Right renal pelvis (tissue), 4 donors: ENCODE measurements at places on chromosomes 1 and 21. TPM values are rescaled to one million over a fixed set of nuclear protein-coding genes. Genes with fewer than 3 reads are reported as not detected.

- no peak for DNase-seq
Observed at GRCh38 chr1:36457691-36458090, 6.5 kb downstream of the MRPS15 start.

GRCh38 chr1:209911746-209912145 lies 26.3 kb upstream of the SYT14 start:
- DNase-seq = no peak

GRCh38 chr1:45854724-45855123 lies 51.3 kb downstream of the MAST2 start:
- DNase-seq = no peak

The FOXD3 gene
- polyA plus RNA-seq = 0.91 TPM

The MFN2 gene
- polyA plus RNA-seq = 77.5 TPM
